Activated T-cell treated with anti-CD3 and anti-CD28 coated beads, Interleukin-2, amount 50 U/mL, for 4 hours (primary cell): ENCODE measurements at places on chromosomes 2 and 18. TPM values are rescaled to one million over a fixed set of nuclear protein-coding genes. Genes with fewer than 3 reads are reported as not detected.

Gene ACTG2
- total RNA-seq: 0.52 TPM

Gene ACMSD
- total RNA-seq: not detected

Gene PMAIP1
- total RNA-seq: 93.0 TPM

Gene FEV
- total RNA-seq: not detected

Gene EMILIN1
- 1.4 TPM for total RNA-seq

Gene LDLRAD4
- total RNA-seq: 17.5 TPM

Gene ASXL3
- total RNA-seq: not detected

Gene REG3A
- total RNA-seq: 0.41 TPM

Gene OTOS
- not detected for total RNA-seq

Gene SP110
- total RNA-seq: 47.9 TPM

Gene PHLPP1
- total RNA-seq: 4.3 TPM

Gene FBXO11
- total RNA-seq: 45.1 TPM

Gene ADGRF3
- 2.8 TPM for total RNA-seq

Gene CD302
- total RNA-seq: 0.63 TPM
